ENCODE measurements at places on chromosomes 7 and 10.
A peak's percentile ranks its signal among the peaks of the same experiment; 100 is the strongest.

GRCh38 chr10:30037620-30038336 is 21.6 kb downstream of the JCAD start:
- DNase-seq, result peak; percentile 55

GRCh38 chr10:84829131-84829530 is 500.7 kb downstream of the CCSER2 start:
- no peak for DNase-seq

DNA sequence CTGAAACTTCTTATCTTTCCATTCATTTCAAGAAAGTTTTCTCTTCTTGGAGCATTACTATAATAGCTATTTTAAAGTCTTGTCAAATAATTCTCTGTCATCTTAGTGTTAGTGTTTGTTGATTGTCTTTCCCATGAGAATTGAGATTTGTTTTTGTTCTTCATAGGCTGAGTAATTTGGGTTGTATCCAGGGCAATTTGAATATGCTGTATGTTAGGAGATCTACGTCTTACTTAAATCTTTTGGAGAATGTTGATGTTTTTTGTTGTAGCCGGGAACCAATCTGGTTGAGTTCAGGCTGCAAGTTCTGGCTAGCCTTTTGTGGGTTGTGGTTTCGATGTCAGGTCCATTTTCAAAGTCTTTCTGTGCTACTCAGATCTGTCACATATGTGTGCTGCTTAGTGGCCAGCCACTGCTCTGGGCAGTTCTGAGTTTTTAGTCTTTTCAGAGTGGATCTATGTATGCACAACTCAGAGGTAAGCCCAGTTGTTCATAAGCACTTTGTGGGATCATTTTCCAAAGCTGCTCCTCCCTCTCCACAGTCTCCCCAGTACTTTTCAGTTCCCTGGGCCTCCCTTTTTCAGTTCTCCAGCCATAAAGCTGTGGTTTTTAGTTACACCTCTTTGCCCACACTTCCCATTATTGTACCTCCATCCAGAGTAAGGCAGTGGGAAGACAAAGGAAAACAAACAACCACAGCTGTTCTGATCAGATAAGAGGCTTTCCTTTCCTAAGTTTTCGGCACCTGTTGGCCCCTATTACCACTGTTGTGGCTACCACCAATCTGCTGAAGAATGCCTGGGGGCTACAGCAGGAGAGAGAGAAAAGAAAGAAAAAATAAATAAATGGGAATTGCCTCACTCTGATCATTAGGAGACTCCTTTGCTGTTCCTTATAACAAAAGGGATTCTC is 4.7 kb upstream of the CCNJ start:
- no peak for DNase-seq

DNA sequence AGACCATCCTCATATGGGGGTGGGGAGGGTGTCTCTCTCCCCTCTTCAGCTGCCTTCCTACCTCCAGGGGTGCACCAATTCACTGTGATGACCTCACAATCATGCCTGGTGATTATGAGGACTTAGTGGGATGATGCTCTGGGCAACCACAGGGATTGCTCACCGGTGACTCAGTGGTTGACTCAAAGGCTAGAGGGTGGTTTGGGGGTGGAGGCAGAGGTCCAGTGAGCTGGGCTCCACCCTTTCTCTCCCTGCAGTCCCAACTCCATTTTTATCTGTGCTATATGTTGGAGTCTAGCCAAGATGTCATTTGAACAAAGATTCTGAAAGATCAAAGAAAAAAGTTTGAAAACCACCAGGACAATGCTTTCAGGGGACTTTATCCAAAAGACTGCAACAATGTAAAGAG is 286.9 kb downstream of the KCNMA1 start:
- DNase-seq, result no peak

DNA sequence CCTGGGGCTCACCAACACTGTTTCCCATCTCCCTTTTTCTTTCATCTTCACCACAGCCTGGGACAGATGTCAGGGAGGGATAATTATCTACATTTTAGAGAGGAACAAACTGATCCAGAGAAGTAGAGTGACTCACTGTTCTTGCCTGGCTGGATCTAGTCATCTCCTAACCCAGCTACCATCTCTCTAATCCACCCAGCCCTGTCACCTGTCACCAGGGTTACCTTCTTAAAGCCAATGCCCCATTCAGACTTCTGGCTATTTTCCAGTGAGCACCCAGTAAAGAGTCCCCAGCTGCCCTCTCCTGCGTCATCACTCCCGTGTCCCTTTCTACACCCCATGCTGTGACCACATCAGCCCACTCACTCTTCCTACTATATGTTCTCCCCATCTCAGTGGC is 68.4 kb upstream of the DUSP5 start:
- DNase-seq, result no peak

DNA sequence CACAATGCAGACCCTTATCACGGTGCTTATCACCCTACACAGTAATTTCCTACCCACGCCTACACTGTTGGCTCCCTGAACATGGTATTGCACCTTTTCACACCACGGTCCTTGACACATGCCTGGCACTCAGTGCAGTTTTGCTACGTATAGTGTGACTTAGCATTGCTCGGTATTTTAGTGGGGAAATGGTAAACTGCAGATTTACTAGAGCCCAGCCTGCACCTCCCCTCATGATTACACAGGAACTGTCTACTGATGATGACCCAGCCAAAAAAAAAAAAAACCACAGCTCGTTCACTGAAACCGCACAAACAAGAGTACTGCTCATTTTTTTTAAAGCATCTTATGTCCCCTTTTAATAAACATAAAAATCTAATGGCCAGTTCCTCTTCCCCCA is 124.2 kb upstream of the ZNF746 start:
- DNase-seq, result no peak

DNA sequence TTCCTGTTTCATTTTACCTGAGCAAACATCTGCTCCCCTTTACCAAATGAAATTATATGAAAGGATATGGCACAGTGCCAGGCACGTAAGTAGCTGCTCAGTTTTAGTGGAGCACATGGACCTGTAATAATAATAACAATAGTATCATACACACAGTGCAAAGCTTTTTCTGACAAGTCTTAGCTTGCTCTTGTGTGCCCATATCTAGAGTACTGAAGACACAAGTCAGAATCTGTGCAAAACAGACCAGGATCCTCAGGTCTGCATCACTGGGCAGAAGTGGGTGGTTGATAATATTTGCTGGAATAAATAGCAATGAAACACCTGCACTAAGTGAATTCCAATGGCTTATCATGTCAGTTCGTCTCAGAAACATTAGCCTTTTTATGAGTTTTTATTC is 85.5 kb upstream of the DKK1 start:
- no peak for DNase-seq

DNA sequence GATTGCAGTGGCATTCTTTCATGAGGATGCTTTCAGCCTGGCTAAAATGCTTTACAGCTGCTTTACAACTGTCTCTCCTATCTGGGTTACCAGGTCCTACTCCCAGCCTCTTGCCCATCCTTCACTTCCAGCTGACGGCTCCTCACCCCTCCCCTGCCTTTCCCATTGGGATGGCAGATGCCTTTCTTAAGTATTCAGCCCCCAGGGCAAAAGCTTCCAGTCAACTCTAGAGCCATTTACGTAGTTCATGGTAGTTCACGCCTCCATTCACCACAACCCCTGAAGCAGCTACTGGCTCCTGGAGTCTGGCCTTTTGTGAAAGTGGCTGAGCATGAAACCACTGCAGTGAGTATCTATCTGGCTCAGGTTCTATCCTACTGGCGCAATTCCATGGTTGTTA is 17.2 kb upstream of the BMPER start:
- DNase-seq, result no peak

DNA sequence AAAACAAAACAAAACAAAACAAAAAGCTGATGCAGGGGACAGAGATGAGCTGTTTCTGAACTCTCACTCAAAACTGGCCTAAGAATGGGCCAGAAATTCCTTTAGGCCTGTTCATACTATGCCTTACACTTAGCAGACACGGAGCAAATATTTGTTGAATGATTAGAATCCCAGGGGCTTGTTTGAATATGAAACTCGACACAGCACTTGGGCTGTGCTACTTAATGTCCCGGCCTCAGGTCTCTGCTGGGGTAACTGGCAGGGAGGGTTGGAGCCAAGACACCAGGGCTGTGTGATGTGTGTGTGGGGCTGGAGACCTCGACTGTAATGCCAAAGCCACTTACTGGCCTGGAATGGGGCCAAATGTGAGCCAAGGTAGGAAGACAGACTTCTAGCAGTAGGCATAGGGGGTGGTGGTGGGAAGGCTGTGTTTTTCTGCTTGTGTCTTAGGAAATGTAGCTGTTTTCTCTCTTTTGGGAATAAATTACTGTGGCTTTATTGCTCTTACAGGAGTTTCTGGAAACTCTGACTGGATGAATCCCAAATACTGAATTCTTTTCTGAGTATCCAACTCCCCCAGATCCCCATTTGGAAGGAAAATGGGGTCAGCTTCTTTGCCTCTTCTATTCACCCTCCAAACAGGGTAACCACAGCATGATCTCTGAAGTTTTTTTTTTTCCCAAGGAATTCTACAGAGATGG is 66.7 kb downstream of the EMX2 start:
- DNase-seq, result peak; percentile 71

DNA sequence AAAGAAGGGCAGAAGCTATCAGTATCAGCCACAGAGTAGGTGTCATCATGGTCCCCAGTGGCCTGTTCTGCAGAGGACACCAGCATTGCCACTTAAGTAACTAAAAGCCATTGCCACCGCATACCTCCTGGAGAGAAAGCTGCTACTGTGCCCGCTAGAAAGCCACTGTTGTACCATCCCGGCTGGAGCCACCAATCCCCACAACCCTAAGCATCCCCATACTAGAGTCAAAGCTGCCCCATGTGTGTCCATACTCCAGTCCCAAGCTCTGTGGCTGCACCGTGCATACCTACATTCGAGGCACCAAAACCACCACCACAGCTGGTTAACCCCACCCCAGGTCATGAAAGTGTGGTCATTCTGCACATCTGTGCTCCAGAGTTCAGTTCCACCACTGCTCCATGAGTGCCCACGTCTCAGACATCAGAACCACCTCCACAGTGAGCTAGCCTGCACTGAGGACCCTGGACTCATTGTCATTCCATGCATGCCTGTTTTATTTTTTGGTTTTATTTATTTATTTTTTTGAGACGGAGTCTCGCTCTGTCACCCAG is 9.5 kb upstream of the SEPTIN14 start:
- no peak for DNase-seq

- DNase-seq, result no peak
Observed at GRCh38 chr7:94183891-94184290, 179.7 kb upstream of the BET1 start.

DNA sequence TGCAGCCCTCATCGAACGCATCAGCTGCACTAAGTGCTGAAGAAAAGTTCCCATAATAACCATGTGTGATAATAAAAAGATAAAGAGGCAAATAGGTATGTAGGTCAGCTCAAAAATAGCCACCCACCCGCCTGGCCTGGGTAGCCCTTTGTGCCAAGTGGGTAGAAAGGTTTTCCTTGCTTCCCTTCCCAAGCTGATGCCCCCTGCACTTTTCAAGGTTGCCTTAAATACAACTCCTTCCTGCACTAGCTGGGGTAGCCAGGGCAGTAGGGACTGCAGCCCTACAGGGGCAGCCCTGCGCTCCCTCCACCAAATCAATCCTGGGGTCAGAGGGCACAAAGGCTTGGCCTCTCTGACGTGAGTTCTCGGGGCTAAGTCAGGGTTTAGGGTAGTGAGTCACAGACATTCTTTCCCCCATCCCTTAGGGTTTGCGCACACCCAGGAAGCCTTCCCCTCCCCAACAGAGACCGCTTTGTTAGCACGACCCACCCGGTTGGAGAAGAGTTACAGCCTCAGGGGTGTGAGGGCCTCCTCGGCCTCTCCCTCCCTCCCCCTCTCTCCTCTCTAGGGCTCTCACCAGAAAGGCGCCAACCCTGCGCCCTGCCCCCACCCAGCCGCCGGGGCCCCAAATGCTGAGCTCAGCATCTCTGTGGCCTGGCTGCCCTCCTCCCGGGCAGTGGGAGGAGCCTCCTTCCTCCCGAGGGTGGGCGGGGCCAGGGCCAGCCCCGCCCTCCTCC is 13.3 kb upstream of the DDIT4 start:
- peak; percentile 96 for DNase-seq

- DNase-seq, result no peak
Observed at GRCh38 chr7:107014387-107015023, 30.0 kb upstream of the PRKAR2B start.

DNA sequence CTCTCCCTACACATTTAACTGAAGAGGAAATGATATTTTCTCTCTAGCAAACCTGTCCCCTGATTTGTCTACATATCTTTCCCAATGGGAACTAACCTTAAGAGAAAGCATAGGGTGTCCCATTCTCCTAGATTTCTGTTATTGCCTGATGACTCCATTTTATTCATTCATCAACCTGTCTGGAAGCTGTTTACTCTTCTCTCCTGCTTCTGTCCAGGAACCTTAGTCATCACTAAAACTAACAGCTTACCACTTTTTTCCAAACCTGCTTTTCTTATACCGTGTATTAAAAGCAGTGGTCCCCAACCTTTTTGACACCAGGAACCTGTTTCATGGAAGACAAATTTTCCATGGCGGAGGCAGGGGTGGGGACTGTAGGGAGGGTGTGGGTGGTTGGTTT is 473.3 kb upstream of the PCDH15 start:
- DNase-seq, result no peak
